ENCODE measurements at places on chromosomes 2 and 18.

GRCh38 chr2:18814387-18814786, 225.0 kb upstream of the NT5C1B start:
- no peak for DNase-seq

DNA sequence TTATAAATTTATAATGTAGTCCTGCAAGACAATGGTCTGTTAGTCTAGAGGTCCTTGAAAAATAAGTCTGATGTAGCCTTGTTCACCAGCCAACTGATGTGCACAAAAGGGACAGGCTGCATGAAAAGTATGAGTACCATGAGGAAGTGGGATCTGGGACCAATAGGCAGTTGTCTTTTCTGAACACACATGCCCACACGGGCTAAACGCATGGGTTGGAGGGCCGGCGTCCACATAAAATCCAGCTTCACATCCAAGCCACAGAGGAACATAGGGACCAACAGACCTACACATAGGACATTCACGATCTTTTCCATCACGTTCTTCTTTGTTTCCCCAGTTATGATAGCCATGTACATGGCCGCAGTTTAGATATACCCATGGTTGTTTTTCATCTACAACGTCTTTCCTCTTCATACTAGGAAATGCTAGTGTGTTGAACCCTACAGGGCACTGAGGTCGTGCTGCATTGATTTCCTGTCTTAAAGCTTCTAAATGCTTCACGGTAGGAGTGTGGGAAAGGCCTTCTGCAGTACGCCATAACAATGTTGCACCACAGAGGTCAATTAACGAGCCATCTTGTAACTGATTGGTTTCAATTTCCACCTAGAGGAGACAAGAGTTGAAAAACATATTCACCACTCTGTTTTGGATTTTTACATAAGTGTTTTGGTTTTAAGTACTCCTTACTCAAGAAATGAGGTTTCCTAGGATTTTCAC, 49.4 kb downstream of the PELI1 start:
- DNase-seq, result no peak

GRCh38 chr2:71534826-71535225, 81.5 kb downstream of the DYSF start:
- no peak for DNase-seq

DNA sequence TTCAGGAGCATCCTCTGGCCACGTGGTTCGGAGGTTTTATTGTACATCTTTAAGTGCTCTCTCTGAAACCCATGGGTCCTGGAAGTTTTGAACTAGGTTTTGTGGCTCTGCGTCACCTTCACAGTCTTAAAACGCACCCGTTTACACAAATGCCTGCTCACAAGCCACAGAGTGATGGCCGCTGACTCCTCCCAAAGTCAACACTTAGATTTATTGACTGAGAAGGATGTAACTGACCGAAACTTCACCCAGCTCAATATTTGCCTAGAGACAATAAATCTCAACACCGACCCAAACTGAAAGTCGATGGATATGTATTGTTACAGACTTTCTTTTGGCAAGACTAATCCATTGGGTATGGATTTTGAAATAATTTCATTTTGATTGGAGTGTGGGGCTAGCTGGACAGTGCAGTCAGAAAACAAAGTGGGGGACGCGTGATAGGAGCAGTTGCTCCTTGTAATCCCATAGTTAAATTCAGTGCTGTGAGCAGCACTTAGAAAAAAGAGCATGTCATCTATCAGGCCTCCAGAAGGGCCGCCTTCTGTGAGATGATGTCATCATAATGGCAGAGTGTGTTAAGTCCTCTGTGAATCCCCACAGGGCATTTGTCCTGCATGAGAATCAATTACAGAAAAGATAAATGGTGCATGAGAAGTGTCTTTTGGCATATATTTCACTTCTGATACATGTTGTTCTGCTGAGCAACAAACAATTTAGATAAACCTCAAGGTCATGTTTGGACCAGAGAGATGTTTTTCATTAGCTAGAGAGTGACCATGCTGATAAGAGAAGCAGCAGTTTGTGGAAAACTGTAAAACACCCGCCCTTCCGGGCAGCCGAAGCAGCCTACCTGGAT, 183.7 kb downstream of the INO80D start:
- no peak for DNase-seq

DNA sequence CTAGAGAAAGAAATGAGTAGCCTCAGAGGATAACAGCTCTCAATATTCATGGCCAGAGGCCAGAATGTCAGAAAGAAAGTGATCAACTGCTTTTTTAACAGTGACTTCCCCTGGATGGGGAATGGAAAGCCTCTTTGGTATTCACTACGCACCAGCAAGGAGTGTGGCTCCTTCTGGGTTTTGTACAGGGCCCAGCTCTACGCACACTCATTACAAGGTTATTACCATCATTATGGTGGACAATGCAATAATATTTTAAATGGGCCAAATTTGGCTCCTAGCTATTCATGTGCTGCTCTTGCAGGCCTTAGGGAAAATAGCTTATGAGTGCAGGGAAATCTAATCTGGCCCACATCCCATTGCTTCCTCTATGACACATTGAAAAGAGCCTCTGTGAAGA, 1149.5 kb upstream of the FANCL start:
- no peak for DNase-seq

DNA sequence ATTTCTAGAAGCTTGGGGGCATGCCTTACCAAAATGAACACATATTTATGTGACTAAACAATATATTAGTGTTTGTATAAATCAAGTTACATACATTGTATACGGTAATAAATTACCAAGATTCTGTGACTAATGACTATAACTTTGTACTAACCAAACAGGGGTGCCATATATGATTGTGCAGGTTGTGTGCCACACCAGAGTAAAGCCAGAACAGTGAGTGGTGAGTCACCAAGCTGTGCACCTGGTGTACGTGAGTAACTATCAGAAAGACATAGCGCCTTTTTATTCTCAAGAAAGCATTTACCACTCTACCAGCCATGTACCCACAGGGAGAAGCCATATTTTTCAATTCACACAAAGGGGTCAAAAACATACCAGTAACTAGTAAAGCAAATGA, 453.2 kb upstream of the PIK3C3 start:
- DNase-seq, result no peak

- no peak for DNase-seq
Measured at GRCh38 chr18:30852980-30853379, 189.6 kb downstream of the DSC3 start.

Data from activated naive CD4-positive, alpha-beta T cell (primary cell).